ENCODE measurements at places on chromosomes 5 and 9.

- no peak for DNase-seq
These were observed 69.7 kb downstream of the RGS7BP start for GRCh38 chr5:64575561-64575960.

DNA sequence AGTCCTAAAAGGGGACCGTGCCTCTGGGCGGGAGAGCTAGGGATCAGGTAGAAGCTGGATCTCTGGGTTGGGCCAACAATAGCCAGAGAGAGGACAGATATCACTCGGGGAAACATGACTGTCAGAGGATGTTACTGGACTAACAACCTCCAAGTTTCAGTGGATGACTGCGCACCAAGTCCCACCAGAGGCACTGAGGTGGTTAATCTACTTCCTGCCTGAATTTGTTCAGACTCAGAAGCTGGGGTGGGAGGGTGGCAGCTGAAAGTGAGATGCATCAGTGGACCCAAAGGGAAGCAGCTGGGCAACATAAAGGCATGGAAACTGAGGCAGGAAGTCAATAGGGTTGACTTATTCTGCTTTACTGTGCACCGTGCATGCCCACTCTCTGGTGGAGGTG lies 130.1 kb upstream of the SLC44A1 start:
- DNase-seq = no peak

- no peak for DNase-seq
These were observed 44.5 kb upstream of the STK32A start for GRCh38 chr5:147190331-147190730.

- DNase-seq = no peak
These were observed 814 bp downstream of the KIF12 start for GRCh38 chr9:114098021-114098935.

DNA sequence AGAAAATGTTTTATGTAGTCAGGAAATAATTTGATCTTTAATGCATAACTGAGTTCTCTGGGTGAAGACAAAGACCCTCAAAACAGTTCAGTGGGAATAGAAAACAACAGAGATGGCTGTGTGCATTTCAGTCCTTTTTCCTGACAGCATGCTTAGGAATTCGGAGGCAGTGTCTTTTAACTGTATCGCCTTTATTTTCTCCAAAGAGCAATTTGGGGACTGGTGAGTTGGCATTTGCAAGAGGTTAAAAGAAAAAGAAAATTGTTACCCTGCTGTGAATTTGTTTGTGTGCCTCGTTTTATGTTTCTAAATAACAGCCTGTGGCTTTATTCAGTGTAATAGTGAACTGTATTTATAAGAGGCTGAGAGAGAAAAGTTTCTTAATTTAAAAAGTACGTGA lies 227.8 kb upstream of the DMAC1 start:
- no peak for DNase-seq

DNA sequence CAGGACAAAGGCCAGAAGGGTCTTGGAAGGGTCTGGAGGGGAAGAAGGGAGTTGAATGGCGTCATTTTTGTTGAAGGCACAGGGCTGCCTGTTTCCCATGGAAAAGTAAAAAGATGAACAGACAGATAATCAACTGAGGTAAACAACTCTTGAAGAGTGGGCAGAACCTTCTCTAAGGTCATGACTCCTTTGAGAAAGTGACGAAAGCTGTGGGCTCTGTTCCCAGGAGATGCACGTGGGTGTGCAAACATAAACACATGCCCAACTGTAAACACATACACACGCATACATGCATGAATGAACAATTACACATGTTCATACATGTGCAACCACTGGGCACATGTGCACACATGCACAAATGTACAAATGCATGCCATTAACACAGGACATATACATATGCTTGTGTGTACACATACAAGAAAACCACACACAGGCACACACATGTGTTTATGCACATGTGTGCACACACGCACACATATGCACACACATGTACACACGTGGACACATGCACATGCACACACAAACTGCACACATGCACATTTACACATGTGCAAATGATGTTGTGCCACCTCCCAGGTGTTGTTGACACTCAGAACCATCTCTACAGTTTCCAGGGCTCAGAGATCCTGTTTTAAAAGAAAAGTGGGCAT lies 143.3 kb downstream of the GADD45G start:
- DNase-seq = no peak

DNA sequence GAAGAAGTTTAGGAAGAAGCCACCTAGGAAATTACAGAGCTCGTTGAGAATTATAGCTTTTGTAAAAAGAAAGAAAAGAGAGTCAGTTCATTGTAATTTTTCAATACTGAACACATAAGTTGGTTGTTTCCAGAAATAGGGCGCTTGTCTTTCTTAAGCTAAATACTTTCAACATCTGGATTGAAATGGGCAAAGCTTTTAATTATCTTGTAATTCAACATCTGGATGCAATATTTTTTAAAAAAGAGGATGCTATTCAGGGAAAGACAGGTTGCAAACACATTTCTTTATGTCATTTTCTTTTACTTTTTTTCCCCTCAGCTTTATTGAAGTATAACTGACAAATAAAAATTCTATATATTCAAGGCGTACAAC lies 100.7 kb upstream of the TRPC7 start:
- DNase-seq = no peak

GRCh38 chr9:97873425-97873824 lies 20.4 kb downstream of the FOXE1 start:
- DNase-seq = no peak

DNA sequence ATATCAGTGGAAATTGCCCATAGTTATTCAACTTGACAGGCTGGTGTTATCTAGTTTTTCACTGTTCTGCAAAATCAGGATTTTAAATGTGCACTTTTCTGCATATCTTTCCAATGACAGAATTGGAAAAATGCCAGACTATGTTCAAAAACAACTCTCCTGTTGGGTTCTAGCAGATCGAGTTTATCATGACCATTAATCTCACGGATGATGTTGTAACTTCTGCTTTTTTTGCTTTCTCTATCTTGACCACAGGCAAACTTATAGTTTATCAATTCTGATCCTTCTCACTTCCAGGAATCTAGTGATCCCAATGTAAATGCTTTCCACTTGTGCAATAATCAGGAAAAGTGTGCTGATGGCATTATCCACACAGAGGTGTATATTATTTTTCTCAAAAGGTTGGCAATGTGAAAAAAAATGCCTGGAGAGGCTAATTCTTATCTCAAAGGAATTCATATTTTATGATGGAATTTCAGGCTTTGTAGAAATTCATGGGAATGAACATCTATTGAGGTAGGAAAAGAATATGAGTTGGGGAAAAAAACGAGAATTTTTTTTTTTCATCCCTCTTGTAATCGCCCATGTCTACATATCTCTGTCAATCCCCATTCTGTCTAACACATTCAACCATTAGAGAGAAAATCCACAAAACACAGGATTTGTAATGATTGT lies 73.6 kb upstream of the DAB2 start:
- DNase-seq = peak; percentile 39

DNA sequence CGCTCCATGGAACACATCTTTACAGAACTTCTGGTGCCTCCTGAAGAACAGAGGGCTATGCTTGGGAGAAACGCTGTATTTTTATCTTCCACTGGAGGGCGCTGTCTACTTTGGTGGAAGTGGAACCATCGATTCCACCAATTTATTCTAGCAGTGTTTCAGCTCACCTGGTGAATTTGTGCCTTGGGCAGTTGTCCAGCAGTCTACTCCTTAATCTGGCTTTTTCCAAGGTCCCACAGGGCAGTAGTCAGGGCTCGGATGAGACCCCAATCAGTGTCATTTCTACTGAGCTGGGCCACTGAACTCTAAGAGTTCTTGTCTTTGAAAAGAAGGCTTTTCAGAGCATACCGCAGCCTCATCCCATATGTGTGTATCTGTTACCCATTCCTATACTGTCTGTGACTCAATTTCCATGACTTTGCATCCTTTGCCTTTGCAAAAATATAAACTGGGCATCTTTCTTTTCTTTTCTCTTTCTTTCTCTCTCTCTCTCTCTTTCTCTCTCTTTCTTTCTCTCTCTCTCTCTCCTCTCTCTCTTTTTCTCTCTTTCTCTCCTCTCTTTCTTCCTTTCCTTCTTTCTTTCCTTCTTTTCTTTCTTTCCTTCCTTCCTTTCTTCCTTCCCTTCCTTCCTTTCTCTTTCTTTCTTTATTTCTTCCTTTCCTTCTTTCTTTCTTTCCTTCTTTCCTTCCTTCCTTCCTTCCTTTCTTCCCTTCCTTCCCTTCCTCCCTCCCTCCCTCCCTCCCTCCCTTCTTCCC lies 138.4 kb upstream of the ZNF618 start:
- DNase-seq = peak; percentile 71

- no peak for DNase-seq
These were observed at the start of gene TMEM252 for GRCh38 chr9:68540712-68541535. TSS of gene TMEM252 (minus strand) at chr9:68540883. CDS start at chr9:68540814, 69 bp downstream.

- DNase-seq = peak; percentile 61
These were observed 8.1 kb upstream of the IL17B start for GRCh38 chr5:149387081-149387631.

- DNase-seq = peak; percentile 91
These were observed 3.1 kb upstream of the RGMB start for GRCh38 chr5:98770209-98770910.

DNA sequence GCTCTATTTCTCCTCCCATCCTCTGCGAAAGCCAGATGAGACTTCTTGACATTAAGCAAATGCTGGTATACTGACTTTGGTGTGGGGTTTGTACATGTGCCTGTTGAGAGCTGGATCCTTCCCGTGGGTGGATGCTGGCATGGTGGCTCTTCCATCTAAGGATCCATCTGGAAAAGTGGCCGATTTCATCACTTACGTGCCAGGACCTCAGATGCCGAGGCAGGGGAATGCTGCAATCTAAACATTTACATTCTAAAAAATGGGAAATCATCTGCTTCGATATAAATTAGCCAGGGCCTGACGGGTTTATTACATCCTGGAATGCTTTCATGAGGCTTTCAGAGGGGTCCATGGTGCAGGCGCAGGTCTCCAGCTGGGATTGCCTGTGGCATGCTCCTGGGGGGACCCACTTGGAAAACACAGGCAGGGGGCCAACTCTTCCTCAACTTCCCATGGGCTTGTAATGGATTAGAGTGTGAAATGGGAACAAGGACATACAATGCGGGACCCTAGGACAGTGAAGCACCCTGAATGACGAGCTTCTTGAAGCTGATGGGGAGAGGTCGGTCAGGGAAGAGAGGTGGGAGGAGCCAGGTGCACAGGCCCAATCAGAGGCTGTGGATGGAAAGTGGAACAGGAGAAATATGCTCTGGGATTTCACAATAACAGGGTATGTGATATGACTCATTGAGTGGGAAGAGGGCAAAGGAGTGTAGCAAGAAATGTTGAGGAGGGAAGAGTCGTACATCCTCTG lies 105.5 kb upstream of the PITX1 start:
- DNase-seq = no peak

DNA sequence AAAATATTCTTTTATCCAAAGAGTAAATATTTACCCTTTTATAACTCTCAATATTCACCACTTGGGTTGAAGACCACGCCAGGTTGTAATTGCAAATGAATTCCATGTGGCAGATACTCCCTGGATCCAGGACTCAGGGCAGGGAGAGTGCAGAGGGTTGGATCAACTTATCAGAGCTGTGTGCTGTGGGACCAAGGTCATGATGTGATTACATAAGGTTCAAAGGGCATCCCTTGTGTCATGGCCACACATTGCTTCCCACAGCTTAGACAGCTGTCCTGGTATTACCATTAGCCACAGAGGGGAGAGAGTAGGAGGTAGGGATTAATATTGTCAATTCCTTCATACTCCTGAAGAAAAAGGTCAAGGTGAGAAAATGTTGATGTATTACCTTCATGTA lies 133.9 kb downstream of the JAKMIP2 start:
- no peak for DNase-seq

DNA sequence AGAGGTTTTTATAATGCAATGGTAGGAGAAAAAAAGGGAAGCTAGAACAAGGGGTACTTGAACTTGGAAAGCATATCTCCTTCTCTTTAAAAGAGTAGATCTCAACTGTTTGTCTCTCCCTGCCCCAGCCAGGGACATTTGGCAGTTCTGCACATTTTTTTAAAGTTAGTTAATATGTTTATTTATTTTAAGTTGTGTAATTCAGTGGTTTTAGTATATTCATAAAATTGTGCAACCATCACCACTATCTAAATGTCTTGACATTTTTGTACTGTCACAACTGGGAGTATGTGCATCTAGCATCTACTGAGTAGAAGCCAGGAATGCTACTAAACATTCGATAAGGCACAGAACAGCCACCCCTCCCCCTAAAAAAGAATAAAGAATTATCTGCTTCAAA lies 103.5 kb upstream of the DPYSL3 start:
- DNase-seq = no peak

DNA sequence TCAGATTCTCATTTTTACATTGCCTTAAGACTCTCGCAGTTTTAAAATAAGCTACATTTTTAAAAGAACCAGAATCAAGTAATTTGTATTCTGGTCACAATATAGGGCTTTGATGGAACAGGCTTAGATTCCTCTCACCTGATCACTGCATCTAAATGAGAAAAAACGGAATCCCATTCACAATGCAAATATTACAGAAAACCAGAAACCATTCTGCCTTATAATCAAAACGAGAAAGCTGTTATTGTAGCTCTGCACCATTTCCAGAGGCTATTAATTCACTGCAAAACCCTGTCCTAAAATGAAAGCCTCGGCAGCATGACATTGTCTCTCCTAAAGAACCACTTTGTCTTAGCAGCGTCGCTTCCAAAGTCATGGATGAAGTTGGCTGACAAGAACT lies 116.1 kb upstream of the ZNF366 start:
- no peak for DNase-seq

GRCh38 chr5:68661237-68661636 lies 432.6 kb upstream of the SLC30A5 start:
- no peak for DNase-seq

- no peak for DNase-seq
These were observed 535.9 kb upstream of the FTMT start for GRCh38 chr5:121315786-121316185.

DNA sequence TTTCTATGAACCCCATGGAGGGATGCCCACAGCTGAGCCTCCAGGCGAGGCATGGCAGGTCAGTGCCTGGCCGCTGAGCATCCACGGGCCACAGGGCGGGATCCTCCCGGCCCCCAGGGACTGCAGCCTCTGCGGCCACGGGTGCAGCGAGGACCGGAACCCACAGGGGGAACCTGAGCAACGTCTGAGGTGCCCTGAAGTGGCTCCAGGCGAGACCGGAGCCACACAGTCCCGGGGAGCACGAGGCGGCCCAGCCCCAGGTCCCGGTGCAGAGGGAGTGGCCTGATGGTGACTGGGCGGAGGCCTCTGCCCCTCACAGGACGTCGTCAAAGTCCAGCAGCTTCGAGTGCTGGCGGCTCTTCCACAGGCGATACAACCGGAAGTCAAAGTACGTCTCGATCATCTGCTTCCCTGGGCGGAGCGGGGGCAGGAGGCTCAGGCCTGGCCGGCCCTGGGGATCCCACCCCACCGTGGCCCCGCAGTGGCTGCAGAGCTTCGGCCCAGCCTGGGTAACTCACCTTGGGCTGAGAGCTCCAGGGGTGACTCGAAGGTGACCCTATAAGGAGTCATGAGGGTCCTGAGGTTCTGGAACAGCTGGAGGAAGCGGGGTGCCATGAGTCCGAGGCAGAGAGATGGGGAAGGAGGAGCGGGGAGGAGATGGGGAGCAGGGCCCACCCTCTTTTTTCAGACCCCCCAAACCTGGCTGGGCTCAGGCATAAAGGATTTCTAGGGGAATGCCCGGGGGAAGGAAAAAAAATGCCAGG lies 8.1 kb upstream of the ENTPD8 start:
- no peak for DNase-seq

- peak; percentile 79 for DNase-seq
These were observed 159.4 kb upstream of the NR3C1 start for GRCh38 chr5:143562935-143563334.

- DNase-seq = no peak
These were observed 55.2 kb upstream of the TUSC1 start for GRCh38 chr9:25733336-25733982.

Data from muscle of leg (tissue), 16 donors.